ENCODE measurements at places on chromosomes 4 and X.

DNA sequence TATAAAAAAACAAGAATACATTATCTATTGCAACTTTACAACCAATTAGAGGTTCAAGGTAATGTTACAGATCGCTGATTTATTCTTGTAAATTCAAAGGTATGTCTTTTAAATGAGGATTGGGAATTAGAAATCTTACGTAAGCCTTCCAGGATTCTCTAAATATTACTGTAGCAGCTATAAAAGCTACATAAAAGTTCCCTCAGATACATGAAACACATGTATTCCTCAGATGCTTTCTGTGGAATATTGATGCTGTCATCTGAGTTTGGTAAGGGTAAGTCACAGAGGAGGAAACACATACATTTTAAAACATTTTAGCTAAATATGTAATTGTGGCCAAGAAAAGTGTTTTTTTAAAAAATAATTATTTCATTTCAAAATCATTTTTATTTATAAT lies 3.4 kb downstream of the AFP start:
- DNase-seq = no peak

GRCh38 chr4:102321260-102321995 lies 23.9 kb downstream of the SLC39A8 start:
- DNase-seq = no peak

DNA sequence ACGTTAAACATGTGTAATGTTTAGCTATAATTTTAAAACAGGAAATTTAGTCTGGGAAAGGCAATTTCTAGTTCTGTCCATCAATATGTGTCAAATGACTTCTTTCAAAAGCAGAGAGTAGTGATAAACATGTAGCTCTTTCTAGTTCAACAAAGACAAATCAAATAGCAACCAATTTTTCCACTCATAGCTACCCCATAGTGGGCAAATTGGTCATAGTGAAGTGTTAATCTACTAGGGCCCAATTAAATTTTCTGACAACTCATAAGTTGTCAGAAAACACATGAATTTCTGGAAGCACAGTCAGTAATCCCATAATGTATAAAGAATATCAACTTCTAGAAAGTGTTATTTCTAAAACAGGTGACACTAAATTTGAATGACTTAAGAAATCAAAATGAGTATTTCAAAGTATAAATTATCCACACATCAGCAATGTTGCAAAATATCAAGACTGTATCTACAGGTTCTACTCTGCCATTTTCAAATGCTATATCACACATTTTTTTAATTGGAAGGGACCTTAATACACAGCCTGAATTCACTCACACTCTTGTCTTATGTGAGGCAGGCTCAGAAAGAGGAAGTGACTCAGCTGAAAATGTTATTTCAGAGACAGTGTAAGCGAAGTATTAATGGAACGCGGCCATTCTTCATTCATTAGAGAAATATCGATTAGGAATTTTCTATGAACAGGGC lies 7.7 kb downstream of the OCIAD2 start:
- DNase-seq = no peak

DNA sequence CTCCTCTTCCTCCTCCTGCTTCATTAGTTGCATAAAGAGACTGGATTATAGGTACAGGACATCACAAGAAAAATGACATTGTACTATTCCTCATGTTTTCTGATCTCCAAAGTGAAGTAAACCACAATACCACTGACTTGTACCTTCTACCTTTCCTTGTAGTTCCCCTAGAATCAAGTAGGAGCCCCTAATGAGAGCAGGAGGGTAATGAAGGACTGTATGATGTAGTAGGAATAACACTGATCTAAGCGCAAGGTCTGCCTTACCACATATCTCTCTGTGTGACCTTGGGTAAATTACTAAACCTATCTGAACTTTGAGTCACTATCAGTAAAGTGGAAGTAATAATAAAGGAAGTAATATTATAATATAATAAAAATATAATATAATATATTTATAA lies 3.6 kb downstream of the VSIG4 start:
- no peak for DNase-seq

GRCh38 chrX:32804034-32804433 lies 407.3 kb downstream of the DMD start:
- no peak for DNase-seq

DNA sequence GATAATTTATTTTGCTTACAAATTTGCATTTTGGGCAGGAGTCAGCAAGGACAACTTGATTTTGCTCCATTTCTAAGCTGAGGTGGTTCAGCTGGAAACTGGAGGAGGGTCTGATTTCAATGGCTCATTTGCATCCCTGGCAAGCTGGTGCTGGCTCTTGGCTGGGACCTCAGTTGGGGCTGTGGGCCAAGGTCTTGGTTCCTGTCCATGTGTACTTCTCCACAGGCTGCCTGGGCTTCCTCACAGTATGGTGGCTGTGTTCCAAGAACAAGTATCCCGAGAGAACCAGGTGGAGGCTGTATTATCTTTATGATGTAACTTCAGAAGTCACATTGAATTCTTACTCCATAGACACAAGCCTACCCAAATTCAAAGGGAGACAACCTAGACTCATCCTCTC lies 77.0 kb upstream of the STX18 start:
- no peak for DNase-seq

- DNase-seq = no peak
Measured at GRCh38 chr4:56235011-56235410, 152.3 kb downstream of the AASDH start.

GRCh38 chr4:121377076-121377475 lies 3.7 kb downstream of the QRFPR start:
- DNase-seq = no peak

DNA sequence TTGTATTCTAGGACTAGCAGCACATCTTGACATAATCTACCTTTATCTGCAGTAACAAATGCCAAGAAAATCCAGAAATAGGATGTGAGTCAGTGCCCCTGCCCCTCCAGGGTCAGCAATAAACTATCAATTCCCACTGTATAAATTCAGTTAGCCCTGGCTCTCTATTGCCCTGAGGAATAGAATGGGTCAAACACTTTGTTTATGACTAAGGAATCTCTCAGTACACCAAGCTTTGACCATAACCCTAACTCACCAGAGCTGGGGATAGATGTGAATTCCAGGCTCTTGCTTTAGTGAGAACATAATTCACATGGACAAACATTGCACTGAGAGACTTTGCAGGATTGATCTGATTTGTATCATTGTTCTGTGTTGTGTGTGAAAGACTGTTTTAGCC lies 82.3 kb downstream of the CXXC4 start:
- DNase-seq = no peak

- DNase-seq = no peak
Measured at GRCh38 chrX:67673741-67674274, 130.0 kb downstream of the AR start.

- DNase-seq = no peak
Measured at GRCh38 chr4:24795666-24796381, 451 bp downstream of the SOD3 start.

- no peak for DNase-seq
Measured at GRCh38 chr4:148196164-148196563, 246.1 kb downstream of the NR3C2 start.

- DNase-seq = no peak
Measured at GRCh38 chr4:138967313-138967712, 48.3 kb upstream of the NOCT start.

GRCh38 chrX:96861218-96861617 lies 22.5 kb upstream of the RPA4 start:
- no peak for DNase-seq

GRCh38 chr4:148060264-148061140 lies 328.6 kb downstream of the ARHGAP10 start:
- no peak for DNase-seq

DNA sequence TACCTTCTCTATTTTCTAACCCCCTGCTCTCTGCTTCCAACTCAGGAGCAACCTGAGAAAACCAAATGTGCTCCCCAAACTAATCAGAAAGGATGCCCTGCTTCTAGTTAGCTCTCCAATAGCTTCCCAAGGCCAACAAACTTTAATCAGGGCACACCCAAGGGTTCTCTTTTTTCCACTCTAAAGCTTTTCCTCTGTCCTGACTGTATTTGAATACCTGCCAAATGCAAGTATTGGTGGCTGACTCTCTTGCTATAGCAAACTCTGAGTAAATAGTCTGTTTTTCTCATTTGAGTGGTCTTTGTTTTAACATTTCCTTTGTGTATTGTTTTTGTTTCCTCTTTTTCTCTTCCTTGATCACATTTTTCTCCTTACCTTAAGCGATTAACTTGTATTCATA lies 52.5 kb downstream of the GBA3 start:
- DNase-seq = no peak

DNA sequence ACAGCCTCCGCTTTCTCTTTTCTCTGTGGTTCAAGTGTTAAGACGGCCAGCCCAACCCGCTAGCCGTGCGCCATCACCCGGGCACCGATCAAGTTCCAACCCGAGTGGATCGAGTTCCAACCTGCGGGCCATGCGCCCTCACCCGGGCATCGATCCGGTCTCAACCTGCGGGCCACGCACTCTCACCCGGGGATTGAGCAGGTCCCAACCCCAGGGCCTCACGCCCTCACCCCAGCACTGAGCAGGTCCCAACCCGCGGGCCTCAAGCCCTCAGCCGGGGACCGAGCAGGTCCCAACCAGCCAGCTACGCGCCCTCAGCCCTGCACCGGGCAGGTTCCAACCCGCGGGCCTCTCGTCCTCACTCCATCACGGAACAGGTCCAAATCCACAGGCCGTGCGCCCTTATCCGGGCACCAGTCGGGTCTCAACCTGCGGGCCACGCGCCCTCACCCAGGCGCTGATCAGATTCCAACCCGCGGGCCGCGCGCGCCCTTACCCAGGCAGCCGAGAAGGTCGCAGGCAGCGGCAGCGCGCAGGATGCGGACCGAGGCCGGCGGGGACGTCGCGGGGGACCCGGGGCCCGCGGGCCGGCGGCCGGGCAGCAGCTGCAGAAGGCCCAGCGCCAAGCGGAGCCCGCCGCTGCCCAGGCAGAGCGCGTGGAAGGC lies 443 bp downstream of the GPR143 start:
- no peak for DNase-seq

- no peak for DNase-seq
Measured at GRCh38 chr4:94307231-94307871, 35.3 kb downstream of the HPGDS start.

- DNase-seq = no peak
Measured at GRCh38 chrX:7680181-7680580, 162.8 kb upstream of the VCX start.

DNA sequence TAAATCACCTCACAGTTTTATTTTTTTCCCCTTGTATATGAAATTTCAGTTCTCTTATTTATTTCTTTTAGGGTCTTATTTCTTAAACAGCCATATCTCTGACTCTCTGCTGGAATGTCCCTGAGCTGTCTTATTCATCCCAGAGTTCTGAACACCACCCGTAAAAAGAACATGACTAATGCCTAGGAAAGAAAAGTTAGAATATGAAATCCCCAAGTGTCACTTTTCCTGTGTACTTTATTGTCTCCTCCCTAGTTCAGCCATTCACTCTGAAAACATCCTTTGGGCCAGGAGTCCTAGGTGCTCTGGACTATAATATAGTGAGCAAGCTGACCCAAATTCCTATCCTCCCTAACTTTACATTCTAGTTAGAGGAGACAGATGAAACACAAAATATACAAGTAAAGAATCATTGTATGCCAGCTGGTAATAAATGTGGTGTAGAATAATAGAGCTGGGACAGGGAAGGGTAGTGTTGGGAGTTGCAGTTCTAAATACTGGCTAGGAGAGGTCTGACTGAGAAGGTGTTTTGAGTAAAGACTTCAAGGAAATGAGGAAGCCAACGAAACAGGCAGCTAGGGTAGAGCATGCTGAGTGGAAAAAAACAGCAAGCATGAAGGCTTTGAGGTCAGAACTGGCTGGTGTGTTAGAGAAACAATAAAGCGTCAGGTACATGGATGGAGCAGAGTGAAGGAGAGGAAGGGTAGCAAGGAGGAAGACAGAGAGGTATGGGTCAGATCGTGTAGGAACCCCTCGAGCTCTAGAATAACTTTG lies 40.6 kb upstream of the FTHL17 start:
- DNase-seq = no peak

- no peak for DNase-seq
Measured at GRCh38 chr4:25926462-25926861, 12.4 kb downstream of the SMIM20 start.

DNA sequence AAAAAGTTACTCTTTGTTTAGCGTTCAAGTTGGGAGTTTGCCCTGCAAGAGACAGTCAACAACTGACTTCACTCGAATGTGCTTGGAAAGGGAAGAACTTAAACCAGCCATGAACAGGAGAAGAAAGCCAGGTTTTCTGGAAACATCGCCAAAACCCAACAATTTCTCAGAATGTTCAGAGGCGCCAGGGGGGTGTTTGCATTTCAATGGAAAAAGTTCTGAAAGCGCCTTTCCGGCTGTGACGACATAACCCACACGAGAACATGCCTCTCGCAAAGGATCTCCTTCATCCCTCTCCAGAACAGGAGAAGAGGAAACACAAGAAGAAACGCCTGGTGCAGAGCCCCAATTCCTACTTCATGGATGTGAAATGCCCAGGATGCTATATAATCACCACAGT lies 78.1 kb upstream of the ADGRA3 start:
- no peak for DNase-seq

DNA sequence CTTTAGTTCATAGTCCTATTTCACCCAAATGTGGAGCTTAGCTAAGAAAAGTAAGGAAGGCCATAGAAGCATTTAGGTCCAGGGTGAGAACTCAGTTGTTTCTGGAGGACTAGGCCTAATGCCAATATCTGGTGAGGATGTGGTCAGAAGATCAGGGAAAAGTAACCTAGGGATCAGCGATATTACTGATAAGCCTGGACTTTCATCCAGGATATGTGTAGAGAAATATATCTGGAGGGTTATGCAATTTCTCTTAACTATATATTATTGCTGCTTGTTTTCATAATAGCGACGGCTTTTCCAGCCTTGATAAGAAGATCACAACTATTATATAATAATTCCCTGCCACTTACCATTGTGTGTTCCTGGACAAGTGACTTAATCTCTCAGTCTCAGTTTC lies 81.1 kb downstream of the FRAS1 start:
- no peak for DNase-seq

DNA sequence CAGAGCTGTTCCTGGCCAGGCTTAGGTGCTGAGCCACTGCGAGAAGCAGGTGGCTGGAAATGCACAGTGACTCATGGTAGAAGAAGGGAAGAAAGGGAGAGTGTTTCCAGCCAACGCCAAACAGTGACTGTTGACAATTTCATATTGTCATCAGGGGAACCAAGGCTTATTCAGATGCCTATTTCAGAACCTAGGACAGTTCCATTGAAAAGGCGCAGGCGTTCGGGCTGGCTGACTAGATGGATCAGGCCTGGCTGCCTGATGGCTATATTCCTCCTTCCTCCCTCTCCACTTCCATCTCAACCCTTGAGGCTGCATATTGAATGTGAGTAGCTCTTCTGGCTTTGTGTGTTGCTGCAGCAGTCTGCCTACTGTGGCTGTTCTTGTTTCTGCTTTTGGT lies 73.0 kb upstream of the FRMPD4 start:
- DNase-seq = no peak

- DNase-seq = no peak
Measured at GRCh38 chr4:142480244-142480643, 365.9 kb downstream of the INPP4B start.

GRCh38 chr4:991451-992296 lies 1.5 kb downstream of the SLC26A1 start:
- DNase-seq = no peak

Measured in vagina (tissue), 2 donors.